SK-N-MC (cell line): ENCODE measurements at places on chromosomes 1 and 21.

DNA sequence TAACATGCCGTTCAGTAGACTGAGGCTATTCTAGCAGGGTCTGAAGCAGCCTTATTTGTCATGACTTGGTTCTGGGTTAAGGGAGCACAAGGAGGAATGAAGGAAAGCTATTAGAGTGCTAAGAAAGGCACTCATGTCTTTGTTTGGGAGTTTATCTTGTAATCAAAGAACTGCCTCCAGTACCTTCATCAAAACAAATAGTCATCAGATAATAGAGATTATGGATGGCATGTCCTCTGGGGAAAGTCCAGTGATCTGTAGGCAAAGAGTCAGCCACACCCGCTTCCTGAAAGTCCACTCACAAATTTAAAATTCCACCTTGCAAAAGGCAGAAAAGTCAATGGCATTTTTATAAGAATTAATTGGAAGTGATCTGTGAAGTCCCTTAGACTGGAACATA lies 56.8 kb downstream of the ESRRG start:
- no peak for DNase-seq

GRCh38 chr1:93346421-93346993 lies 800 bp downstream of the DR1 start:
- DNase-seq: no peak

DNA sequence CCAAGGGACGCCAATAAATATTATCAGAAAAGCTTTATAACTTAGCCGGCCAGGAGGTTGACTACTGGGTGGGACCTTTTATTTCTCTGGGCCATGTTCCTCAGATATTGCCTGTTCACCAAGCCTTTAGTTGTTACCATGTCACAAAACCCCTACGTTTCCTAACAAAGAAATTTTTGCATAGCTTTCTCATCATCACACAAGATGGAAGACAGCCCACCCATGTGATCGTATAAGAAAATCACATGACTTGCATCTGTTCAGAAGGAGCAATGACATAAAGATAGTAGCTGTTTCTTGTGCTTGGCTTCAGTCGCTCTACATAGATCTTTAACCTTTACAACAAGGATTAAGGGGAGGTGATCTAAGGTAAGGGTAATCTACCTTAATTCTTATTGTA lies 88.9 kb upstream of the NGF start:
- no peak for DNase-seq

DNA sequence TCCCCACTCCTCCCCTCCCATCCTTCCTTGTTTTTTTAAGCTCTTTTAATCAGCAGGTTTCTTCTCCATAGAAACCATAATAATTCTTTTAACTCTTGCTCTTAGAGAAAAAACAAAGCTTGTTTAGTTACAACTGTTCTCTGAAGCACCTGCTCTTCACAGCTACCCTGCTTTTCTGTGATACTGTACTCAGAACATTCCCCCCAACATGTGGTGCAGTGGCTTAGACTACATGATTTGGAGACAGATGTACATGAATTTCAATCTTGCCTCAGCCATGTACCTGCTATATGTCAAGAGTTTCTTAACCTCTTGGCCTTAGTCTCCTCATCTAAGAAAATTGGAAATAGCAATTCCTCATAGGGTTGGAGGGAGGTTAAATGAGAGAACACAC lies 33.5 kb downstream of the LAMC2 start:
- no peak for DNase-seq

GRCh38 chr1:225578251-225578977 lies 74.5 kb downstream of the ENAH start:
- no peak for DNase-seq

DNA sequence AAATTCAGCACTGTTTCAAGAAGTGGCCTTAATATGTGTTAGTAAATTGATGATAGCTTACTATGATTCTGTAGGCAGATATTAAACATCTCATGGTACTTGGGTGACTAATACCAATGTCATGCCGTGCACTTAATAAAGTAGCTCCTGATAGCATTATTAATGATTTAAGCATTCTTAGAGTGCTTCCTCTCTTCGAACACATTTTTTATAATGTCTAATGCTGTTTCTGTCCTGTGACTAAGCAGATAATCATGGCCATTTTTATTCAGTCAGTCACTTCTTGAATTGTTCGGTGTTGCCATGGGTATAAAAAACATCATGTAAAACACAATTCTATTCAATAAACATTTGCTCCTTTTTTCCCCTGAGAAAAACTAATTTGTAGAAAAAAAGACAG lies 804.6 kb upstream of the ADGRL4 start:
- DNase-seq: no peak

- DNase-seq: no peak
These were observed 829.2 kb upstream of the ADAMTS5 start for GRCh38 chr21:27796106-27796505.

DNA sequence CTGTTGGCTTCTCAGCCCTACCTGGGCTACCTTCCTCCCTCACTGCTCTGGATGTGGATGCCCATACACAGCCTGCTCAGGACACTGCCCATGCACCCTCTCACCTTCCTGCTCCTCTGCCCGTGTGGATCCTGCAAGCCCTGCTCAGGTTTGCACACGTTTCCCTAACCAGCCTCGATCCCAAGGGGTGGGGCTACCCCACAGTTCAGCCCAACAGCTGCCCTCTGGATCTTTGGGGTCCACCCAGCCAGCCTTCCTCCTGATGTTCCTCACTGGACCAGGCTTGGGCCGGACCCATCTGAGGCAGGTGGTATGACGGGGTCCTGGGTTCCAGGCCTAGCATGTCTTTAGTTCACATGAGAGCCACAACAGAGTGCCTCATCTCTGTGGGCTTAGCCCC lies 4.7 kb downstream of the TMEM54 start:
- no peak for DNase-seq

- no peak for DNase-seq
These were observed 40.8 kb upstream of the NEXN start for GRCh38 chr1:77847621-77848080.

GRCh38 chr1:4265836-4266235 lies 365.8 kb upstream of the C1orf174 start:
- DNase-seq: no peak

GRCh38 chr1:24867084-24867870 lies 62.8 kb downstream of the RUNX3 start:
- DNase-seq: no peak

GRCh38 chr1:27161594-27161993 lies 6.7 kb upstream of the SLC9A1 start:
- DNase-seq: no peak

DNA sequence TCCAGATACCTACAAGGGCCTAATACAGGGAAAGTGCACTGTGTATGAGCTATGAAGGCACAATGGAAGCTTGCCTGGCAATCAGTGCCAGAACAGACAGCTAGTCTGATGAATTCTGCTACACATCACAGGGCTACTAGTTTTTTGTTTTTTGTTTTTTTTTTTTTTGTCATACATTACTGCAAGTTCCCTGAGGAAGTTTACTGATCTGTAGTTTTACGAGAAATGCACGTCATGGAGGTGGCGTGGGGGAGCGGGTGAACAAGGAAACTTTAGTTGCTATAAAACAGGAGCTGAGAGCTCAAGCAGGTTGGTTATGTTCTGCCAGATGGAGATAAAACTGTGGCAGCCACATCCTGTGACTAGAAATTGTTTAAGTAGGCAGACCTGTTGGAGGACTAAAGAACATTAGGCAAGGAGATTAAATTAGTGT lies 17.7 kb downstream of the PTPRC start:
- DNase-seq: no peak

DNA sequence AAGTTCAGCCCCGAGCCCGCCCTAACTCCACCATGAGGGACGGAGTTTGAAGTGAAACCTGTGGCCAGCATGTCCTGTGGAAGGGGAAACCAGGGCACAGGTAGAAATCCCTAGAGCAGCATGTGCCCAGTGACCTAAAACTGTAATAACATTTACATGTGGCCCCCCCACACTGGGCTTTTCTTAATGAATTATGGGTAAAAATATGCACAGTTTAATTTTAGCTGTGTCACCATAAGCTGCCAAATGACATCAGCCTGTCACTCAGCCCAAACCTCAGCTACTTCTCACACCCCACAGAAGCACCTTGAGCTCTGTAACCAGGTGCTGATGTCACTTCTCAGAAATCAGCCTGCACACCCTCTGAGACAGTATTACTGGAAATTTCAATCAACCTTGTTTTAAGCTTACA lies 50.0 kb upstream of the SLC19A1 start:
- DNase-seq: no peak

DNA sequence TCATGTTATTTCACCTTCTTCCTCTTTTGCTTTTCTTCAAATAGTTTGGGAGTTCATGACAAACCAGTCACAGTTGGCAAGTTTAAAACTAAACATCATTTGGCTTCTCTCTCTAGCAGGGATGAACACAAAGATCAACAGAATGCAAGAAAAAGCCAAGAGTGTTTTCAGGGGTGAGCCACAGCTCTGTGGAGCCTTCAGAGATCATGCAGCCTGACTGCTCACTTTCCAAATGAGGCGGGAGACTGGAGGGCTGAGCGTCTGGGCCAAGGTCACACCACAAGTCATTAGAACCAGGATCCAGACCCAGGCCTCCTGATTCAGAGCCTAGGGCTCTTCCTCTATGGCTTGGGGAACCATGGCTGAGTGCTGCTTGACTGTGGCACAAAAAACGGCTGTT lies 2.7 kb downstream of the DPT start:
- no peak for DNase-seq

DNA sequence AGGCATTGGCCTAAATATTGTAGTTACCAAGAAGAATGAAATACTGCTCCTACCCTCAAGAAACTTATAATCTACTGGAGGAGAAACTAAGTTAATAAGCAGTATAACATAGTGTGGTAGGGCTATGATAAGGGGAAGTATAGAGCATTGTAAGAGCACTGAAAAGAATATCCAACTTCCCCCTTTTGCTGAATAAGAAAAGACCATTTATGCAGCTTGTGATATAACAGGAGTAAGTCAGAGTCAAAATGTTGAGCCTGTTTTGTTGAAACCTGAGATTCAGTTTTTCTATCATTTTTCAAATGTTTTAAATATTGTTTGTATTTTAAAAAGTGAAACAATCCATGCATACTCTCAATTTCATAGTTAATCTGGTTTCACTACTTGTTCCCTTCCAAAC lies 48.3 kb upstream of the FCRL4 start:
- DNase-seq: no peak

DNA sequence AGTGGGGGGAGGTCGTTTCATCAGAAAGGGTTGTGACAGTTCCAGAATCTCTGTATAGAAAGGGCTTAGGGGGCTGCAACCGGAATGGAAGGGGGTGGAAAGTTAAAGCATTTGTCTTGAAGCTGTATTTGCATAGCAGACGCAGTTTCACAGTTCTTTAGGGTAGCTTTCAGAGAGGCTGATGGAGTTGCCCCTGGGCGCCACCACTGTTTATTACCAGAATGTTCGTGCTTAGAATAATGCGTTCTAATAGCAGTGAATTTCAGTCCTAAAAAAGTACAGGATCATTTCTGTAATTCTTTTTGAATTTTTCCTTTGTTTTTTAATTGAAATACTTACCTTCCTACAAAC lies 1.3 kb downstream of the EXO1 start:
- no peak for DNase-seq

DNA sequence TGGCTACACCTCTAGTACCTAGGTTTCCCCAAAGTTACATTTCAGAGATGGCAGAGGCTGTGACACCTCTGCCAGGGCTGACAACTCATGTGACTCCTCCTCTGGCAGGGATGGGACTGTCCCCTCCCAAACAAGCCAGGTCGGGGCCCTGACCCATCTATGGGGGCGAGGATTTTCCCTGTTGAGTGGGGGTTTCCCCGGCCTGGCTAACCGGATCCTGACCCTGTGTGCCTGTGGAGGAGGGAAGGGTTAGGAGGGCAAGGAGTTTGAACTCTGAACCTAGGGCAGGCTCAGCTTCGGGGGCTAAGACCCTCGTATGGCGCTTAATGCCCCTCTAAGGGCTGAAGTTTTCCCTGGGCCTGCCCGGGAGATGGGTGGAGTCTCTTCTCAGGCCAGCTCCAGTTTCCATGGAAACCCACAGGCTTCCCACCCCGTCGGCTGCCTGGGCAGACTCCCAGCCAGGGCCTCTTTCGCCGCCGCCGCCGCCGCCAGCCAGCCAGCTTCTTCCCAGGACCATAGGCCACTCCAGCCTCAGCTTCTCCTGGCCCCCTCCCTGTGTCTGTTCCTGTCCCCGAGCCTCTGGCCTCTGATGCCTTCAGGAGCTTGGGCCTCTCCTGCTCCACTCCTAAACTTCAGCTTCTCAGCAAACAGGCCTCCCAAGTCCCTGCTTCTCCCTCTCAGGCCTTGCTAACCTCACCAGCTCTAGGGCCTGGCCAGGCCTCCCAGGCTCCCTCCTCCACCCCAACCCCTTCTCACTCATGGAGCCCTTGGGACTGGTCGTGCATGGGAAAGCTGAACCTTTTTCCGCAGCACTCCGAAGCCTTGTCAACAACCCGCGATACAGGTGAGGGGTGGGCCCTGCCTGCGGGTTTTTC lies at the start of gene BTBD19:
BTBD19 (plus strand) TSS at position 461 of the 875 bp plus-strand sequence; CDS start at position 759, 298 bp downstream.
- no peak for DNase-seq

DNA sequence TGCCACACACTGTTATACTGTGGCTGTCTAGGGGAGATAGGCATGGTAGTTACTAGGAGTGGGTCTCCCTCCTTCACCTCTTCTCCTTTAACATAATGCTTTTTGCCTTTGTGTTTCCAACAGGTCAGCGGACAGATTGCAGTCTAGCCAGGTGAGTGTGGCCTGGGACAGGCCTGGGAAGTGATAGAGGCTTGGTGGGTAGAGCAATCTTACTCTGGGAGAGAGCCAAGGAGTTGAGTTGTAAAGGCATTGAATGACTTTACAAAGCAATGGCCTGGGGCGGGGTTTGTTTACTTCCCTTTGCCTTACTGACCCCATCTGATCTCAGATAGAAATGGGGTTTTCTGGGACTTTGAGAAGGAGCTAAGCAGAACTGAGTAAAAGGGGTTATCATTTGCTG lies 51.0 kb upstream of the IKBKE start:
- no peak for DNase-seq

GRCh38 chr1:51063121-51063520 lies 38.9 kb upstream of the C1orf185 start:
- DNase-seq: no peak

DNA sequence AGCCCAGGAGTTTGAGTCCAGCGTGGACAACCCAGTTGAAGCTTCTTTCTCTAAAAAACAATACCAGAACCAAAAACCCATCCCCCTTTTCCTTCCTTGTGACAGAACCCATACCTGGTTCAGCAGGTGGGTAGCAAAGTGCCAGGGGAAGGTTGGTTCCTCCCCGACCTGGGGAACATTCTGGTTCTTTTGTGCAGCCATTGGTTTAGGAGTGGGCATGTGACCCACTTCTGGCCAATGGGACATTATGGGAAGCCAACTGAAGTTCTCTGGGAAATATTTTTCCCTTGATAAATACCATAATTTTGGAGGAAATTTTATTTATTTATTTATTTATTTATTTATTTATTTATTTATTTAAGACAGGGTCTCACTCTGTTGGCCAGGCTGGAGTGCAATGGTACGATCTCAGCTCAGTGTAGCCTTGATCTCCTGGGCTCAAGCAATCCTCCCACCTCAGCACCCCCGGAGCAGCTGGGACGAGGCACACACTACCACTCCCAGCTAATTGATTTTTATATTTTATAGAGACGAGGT lies 15.8 kb upstream of the MAPKAPK2 start:
- no peak for DNase-seq

DNA sequence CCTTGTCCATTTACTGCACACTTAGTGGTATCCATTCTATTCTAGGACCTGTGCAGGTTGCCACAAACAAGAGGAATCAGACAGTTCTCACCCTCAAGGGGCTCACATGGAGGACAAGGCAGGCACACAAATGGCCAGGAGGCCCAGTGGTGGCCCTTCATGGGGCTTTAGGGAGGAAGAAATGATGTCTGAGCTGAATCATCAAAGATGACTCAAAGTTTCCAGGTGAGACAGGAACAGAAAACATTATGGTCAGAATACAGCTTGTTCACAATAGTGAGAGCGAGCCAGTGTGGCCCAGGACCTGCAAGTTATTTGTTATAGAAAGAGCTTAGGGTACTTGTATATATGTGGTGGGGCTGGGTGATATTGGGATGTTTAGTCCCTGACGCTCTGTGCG lies 26.4 kb downstream of the SHISAL2A start:
- no peak for DNase-seq
